ENCODE measurements at places on chromosomes 11 and 22.

DNA sequence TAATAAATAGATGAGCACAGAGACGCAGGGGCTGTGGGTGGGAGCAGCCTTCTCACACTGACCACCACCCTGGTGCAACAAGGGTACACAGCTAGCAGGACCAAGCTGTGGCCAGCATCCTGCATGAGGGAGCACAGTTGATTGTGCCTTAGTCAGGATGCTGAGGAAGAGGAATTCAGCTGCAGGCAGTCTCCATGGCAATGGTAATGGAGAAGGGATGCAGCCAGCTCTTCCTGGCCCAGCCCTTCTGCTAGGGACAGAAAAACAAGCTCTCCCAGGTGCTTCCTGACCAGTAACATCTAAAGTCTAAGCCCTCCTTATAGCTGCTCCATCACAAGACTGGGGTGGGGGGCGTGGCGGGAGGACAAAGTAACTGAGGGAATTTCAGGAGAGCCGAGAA lies 363.5 kb downstream of the BUD13 start:
- no peak for DNase-seq

DNA sequence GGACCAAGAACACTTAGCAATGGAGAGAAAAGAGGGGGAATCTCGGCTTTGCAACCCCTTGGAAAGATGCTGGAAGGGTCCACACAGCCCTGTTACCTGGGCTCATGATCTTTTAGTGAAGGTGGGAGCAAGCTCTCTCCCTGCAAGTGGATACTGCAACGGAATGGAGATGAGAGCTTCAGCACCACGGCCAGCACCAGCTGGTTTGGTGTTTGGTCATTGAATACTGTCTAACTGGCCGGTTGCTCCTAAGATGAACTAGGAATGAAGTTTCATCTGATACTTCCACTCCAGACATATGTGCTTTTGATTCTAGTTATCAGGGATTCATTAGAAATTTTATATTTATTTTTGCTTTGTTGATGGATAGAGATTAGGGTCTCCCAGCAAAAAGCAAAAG lies 16.3 kb downstream of the HTR3A start:
- no peak for DNase-seq

- no peak for DNase-seq
Observed at GRCh38 chr11:77381729-77382665, 80.5 kb upstream of the GDPD4 start.

- DNase-seq, result peak; percentile 96
Observed at GRCh38 chr22:31211862-31212730, at the start of gene LIMK2. Gene LIMK2, plus strand, starts transcription at chr22:31212298. Its CDS starts 111 bp downstream, at chr22:31212409.

- no peak for DNase-seq
Observed at GRCh38 chr22:27610863-27611786, 190.4 kb downstream of the MN1 start.

DNA sequence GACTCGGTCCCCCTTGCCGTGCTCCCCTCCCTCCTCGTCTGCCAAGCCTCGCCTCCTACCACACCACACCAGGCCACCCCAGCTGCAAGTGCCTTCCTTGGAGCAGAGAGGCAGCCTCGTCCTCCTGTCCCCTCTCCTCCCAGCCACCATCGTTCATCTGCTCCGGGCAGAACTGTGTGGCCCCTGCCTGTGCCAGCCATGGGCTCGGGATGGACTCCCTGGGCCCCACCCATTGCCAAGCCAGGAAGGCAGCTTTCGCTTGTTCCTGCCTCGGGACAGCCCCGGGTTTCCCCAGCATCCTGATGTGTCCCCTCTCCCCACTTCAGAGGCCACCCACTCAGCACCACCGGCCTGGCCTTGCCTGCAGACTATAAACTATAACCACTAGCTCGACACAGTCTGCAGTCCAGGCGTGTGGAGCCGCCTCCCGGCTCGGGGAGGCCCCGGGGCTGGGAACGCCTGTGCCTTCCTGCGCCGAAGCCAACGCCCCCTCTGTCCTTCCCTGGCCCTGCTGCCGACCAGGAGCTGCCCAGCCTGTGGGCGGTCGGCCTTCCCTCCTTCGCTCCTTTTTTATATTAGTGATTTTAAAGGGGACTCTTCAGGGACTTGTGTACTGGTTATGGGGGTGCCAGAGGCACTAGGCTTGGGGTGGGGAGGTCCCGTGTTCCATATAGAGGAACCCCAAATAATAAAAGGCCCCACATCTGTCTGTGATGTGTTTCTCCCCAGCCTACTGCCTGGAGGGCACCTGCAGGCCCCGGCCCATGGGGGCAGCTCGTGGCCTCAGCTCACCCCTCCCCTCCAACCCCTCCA lies 29.8 kb downstream of the CAPN1 start:
- DNase-seq, result no peak

DNA sequence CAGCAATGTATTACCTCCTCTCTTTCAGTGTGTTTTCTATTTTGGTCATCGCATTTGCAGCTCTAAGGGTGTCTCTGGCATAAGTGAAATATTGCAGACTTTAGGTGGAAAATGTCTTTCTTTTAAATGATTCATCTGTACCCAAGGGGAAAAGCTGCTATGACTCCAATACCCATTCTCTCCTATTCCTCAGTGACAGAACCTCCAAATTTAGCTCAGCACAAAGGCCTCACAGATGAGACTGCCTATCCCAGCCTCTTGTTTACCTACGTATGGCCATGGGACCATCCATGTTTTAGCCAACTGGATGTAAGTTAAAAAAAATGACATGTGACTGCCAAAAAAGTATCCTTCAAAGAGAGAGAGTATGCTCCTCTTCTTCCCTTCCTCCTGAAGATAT lies 7.9 kb downstream of the MTMR2 start:
- DNase-seq, result no peak

GRCh38 chr11:108486331-108486730 lies 11.9 kb downstream of the POGLUT3 start:
- DNase-seq, result no peak

DNA sequence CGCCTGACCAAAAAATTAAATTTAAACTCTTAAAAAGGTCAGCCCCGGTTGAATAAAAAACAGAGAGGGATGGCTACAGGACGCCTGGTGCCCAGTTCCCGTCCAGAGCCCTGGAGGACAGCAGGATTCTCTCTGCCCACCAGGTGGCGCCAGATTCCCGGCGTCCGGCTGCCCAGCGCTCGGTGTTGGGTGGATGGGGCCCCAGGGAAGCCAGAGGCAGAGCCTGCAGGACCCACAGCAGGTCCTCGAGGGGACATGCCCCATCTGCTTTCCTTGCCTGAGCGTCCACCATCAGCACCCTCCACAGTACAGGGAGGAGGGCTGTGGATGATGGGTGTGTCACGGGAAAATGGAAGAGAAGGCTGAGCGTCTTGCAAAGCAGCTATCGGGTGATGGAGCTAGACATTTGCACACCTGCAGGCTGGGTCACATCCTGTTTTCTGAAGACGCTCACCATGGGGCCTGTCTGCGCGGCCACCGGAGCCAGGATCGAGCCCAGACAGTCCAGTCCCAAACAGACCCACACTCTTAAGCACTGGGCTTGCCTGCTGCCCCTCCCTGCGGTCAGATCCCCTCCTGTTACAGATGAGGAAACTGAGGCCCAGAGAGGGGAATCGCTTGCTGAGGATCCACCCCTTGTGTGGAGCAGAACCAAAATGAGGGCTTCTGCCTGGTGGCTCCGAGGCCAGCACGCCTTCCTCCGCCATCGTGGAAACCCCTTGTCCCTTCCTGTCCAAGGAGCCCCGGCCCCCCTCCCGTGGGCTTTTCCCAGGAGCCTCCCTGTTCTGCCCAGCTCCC lies 18.5 kb upstream of the CBX7 start:
- DNase-seq, result peak; percentile 83

- DNase-seq, result no peak
Observed at GRCh38 chr11:95993438-95994298, 69.8 kb upstream of the MTMR2 start.

GRCh38 chr22:26942637-26942957 lies 285.2 kb downstream of the MIAT start:
- DNase-seq, result no peak

DNA sequence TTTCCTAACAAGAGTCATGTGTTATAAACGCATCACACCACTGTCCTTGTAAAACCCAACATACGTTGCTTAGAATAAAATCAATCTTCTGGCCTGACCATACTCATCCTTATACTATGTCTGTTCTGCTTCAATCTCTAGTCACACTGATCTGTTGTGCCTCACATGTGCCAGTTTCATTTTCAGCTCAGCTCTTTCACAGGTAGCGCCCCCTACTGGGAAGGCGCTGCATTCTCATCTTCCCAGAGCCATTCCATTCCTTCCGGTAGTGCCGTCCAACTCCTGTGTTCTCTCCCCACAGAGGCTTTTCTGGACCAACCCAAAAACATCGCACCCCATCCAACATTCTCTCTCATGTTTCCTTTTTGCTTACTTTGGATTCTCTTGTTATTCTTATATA lies 22.2 kb downstream of the CASP5 start:
- DNase-seq, result peak; percentile 48

- DNase-seq, result peak; percentile 59
Observed at GRCh38 chr11:64853709-64854108, 9.3 kb upstream of the CDC42BPG start.

DNA sequence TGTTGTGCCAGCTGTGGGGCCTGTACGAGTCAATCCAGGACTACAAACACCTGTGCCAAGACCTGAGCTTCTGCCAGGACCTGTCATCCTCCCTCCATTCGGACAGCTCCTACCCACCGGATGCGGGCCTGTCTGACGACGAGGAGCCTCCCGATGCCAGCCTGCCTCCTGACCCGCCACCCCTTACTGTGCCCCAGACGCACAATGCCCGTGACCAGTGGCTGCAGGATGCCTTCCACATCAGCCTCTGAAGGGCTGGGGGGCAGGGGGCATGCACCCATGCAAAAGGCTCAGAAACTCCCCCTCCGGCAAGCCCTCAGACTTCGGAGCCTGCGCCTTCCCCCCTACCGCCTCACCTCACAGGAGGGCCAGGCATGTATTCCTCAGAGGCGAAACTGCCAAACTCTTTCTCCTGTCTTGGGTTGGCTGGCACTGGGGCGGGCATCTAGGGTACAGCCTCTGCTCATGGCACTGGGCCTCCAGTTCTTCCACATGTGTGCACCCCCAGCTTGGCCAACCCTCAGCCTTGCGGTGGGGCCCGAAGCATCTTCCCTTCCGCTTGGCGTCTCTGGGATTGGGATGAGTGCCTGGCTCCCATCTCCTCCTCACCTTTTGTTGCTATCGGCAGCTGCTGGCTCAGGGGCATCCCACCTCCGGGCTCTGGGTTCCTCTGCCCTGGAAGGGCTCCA lies 1.2 kb downstream of the FAM89B start:
- no peak for DNase-seq

GRCh38 chr11:128734103-128734831 lies 40.4 kb downstream of the FLI1 start:
- no peak for DNase-seq

DNA sequence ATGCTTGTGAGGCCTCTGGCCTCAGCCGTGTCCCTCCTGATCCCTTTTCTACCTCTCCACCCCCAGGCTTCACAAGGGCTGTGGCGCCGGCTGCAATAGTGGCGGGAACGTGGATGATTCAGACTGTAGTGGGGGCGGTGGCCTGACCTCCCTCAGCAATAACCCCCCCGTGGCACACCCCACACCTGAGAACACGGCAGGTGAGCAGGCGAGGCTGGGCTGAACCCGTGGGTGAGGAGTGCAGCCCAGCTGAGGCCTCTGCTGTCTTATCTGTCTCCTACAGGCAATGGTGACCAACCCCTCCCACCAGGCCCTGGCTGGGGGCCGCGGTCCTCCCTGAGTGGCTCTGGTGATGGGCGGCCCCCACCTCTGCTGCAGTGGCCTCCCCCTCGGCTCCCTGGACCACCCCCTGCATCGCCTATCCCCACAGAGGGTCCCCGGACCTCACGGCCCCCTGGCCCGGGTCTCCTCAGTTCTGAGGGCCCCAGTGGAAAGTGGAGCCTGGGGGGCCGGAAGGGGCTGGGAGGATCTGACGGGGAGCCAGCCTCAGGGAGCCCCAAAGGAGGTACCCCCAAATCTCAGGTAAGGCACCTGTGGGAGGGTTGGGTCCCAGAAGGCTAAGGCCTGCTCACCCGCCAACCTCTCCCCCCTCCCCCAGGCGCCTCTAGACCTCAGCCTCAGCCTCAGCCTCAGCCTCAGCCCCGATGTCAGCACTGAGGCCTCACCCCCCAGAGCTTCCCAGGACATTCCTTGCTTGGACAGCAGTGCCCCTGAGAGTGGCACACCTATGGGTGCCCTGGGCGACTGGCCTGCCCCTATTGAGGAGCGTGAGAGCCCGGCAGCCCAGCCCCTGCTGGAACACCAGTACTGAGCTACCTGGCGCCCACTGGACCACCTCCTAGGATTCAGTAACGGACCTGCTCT lies 1.5 kb upstream of the SIPA1 start:
- DNase-seq, result no peak

- no peak for DNase-seq
Observed at GRCh38 chr11:132448334-132448995, 1078.0 kb downstream of the NTM start.

DNA sequence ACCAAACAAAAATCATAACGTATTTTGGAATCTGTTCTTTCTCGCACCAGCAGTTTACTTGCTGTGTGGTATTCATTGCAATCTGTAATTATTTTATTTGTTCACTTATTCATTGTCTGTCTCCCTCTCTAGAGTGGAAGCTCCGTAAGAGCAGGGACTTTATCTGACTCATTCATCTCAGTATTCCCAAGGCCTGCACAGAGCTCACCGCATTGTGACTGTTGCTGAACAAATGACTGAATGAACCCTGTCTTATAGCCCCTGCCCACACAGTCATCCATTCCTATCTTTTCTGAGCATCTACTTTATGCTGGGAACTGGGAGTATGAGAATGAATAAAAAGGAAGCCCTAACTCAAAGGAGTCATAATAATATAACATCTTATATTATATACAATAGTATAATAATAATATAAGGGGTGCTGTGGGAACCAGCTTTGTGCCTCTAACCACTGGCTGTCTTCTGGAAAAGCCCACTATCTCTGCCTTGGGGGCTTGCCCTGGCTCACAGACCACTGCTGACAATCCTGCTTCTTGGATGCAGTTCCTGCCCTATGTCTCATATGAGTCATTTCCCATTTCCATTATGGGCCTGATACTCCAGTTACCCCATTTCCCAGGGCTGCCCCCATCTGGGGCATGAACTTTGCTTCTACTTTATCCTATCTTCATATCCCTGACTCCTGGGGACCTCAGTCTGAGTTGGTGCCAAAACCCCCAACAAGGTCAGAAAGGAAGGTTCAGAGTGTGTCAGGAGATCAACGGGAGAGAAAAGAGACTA lies 11.0 kb downstream of the XRRA1 start:
- no peak for DNase-seq

GRCh38 chr11:75465701-75466531 lies 32.9 kb upstream of the KLHL35 start:
- DNase-seq, result no peak

- no peak for DNase-seq
Observed at GRCh38 chr11:19980957-19981669, 179.2 kb downstream of the DBX1 start.

- DNase-seq, result no peak
Observed at GRCh38 chr11:67694875-67695555, 20.6 kb upstream of the ALDH3B2 start.

- DNase-seq, result no peak
Observed at GRCh38 chr11:118415739-118416068, 14.3 kb downstream of the ATP5MG start.

GRCh38 chr22:27122574-27122973 lies 465.2 kb downstream of the MIAT start:
- DNase-seq, result no peak

GRCh38 chr22:48051796-48052620 lies 1289.6 kb downstream of the TBC1D22A start:
- DNase-seq, result no peak

GRCh38 chr11:67053896-67054329 lies 2.7 kb upstream of the RHOD start:
- peak; percentile 19 for DNase-seq

- DNase-seq, result no peak
Observed at GRCh38 chr11:19952116-19952605, 208.1 kb downstream of the DBX1 start.
